ENCODE measurements at places on chromosomes 5 and 9. TPM values are rescaled to one million over a fixed set of nuclear protein-coding genes. Genes with fewer than 3 reads are reported as not detected.
A peak's percentile ranks its signal among the peaks of the same experiment; 100 is the strongest.

GRCh38 chr5:91357012-91357634, 26.0 kb downstream of the ARRDC3 start:
- H3K36me3 ChIP-seq: no peaks in the 10 kb centered on the region
- H3K27me3 ChIP-seq: no peaks in the 10 kb centered on the region
- no peak overlapping the region for H3K4me3 ChIP-seq
- no peak for DNase-seq
- no peaks in the 10 kb centered on the region for H3K4me1 ChIP-seq

DNA sequence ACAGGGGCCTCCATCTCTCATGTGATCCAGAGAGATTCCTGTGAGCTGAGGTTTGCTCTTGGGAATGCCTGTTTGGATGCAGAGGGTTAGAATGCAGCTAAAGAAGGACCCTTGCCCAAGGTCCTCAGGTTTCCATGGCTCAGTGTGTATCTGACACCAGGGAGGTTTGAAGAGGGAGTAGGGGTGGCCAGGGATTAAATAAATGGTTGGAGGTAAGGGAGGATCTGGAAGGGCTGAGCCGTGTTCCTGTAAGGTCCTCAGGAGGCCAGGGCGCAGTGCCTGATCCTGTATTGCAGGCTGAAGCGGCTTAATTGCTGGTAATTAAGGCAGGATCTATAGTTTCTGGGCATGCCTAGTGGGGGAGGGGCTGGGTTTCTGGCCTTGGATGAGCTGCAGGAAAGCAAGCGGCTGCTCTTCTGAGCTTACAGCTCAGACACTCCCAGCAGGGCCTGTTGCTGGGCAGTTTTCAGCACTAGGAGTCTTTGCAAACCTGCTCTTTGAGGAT, 41.5 kb upstream of the MAP1B start:
- H3K27me3 ChIP-seq: no peaks in the 10 kb centered on the region
- DNase-seq: no peak
- no peaks in the 10 kb centered on the region for H3K4me1 ChIP-seq

DNA sequence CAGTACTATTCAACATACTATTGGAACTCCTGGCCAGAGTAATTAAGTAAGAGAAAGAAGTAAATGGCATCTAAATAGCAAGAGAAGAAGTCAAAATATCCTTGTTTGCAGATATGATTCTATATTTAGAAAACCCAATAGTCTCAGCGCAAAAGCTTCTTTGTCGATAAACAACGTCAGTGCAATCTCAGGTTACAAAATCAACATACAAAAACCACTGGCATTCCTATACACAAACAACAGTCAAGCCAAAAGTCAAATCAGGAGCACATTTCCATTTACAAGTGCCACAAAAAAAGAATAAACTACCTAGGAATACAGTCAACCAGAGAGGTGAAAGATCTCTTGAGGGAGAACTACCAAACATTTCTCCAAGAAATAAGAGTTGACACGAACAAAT, 1901.9 kb upstream of the ACO1 start:
- no peak overlapping the region for H3K27ac ChIP-seq
- DNase-seq: no peak
- H3K27me3 ChIP-seq: no peaks in the 10 kb centered on the region
- no peaks in the 10 kb centered on the region for H3K4me1 ChIP-seq
- H3K4me3 ChIP-seq: no peak overlapping the region

GRCh38 chr9:122118343-122119165, 25.4 kb upstream of the TTLL11 start:
- no peak overlapping the region for H3K27ac ChIP-seq
- no peaks in the 10 kb centered on the region for H3K27me3 ChIP-seq
- no peaks in the 10 kb centered on the region for H3K4me1 ChIP-seq
- H3K36me3 ChIP-seq: no peaks in the 10 kb centered on the region
- no peak for DNase-seq

The TNFSF8 gene
- total RNA-seq: 9.8 TPM

The ATOX1 gene
- total RNA-seq: 138 TPM

The SPATA31A3 gene
- total RNA-seq: not detected

The PDCD1LG2 gene
- total RNA-seq: 8.0 TPM

GRCh38 chr9:131545786-131546335, 538 bp downstream of the PRRT1B start:
- no peaks in the 10 kb centered on the region for H3K36me3 ChIP-seq
- DNase-seq: no peak
- H3K4me3 ChIP-seq: no peak overlapping the region
- peaks cover 7% of the 10 kb centered on the region for H3K4me1 ChIP-seq
- H3K27ac ChIP-seq: no peak overlapping the region

DNA sequence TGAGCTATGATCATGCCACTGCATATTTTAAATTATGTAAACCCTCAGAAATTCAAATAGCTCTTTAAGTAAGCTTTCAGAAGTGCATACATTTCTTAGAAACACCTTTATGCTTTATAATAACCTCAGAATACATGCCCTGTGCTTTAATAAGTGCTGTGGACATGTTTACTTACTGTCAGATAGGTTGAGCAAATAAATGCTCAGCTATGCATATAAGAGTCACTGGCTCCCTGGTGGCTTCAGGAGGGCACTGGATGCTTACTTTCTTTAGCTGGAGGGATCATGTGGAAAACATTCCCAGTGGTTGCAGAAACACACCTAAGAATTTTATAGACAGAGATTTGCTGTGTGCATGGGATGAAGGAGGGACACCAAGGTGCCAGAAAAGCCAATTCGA, 74.4 kb downstream of the PDE6A start:
- no peaks in the 10 kb centered on the region for H3K36me3 ChIP-seq
- DNase-seq: no peak
- H3K27ac ChIP-seq: no peak overlapping the region
- H3K27me3 ChIP-seq: no peaks in the 10 kb centered on the region

DNA sequence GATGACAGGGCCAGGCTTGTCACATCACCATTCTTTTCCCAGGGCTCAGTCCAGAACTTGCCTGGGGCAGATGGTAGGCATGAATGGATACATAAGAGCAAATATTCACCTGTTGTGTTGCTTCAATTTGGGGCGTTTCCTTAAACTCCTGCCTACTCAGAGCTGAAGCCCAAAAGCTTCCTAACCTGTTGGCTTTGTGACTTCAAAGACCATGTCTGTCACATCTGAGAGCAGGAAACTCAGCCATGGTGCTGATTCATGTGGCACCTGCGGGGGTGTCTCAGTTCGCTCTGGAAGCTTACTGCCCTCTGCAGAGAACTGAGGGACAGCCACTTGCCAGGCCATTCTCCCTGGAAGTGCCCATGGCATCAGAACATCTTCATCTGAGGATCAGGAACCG, 246.6 kb downstream of the HSPA4 start:
- no peaks in the 10 kb centered on the region for H3K4me1 ChIP-seq
- H3K36me3 ChIP-seq: no peaks in the 10 kb centered on the region
- DNase-seq: no peak
- H3K27ac ChIP-seq: no peak overlapping the region
- no peak overlapping the region for H3K4me3 ChIP-seq

DNA sequence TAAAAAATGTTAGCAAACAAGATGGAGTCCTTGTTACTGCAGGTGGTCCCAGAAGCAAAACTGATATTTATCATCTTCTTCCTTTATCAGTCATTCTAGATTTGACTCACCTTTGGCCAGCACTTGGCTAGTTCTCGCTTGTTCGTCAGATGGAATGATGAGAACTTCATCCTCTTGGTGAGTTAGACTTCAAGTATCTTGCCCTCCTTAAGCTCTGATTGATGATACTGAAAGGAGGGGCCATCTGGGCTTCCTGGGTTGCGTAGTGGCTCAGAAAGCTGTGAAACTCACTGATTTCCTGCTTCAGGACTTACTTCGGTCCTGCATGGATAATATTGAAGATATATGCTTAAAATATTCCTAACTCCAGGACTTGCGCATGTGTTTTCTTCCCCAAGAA, 1248.2 kb upstream of the CDH9 start:
- no peak overlapping the region for H3K4me3 ChIP-seq
- H3K27me3 ChIP-seq: no peaks in the 10 kb centered on the region
- no peak overlapping the region for H3K27ac ChIP-seq
- H3K36me3 ChIP-seq: no peaks in the 10 kb centered on the region
- no peak for DNase-seq

The DPP7 gene
- 137 TPM for total RNA-seq

GRCh38 chr9:86361176-86361575, 7.0 kb upstream of the TUT7 start:
- H3K27ac ChIP-seq: no peak overlapping the region
- no peaks in the 10 kb centered on the region for H3K27me3 ChIP-seq
- H3K4me3 ChIP-seq: no peak overlapping the region
- no peak for DNase-seq
- H3K36me3 ChIP-seq: no peaks in the 10 kb centered on the region

The PDLIM4 gene
- total RNA-seq: 102 TPM

The FOCAD gene
- total RNA-seq: 48.1 TPM

The ABLIM3 gene
- 57.4 TPM for total RNA-seq

- H3K36me3 ChIP-seq: no peaks in the 10 kb centered on the region
- H3K4me1 ChIP-seq: no peaks in the 10 kb centered on the region
- H3K4me3 ChIP-seq: no peak overlapping the region
- no peaks in the 10 kb centered on the region for H3K27me3 ChIP-seq
- H3K27ac ChIP-seq: no peak overlapping the region
- no peak for DNase-seq
Measured at GRCh38 chr9:92949266-92949982, 2.1 kb downstream of the FGD3 start.

- H3K27ac ChIP-seq: no peak overlapping the region
- H3K4me1 ChIP-seq: peaks cover 4% of the 10 kb centered on the region
- no peak overlapping the region for H3K4me3 ChIP-seq
- H3K27me3 ChIP-seq: no peaks in the 10 kb centered on the region
- H3K36me3 ChIP-seq: no peaks in the 10 kb centered on the region
Measured at GRCh38 chr5:76688212-76688611, 27.7 kb upstream of the F2R start.

DNA sequence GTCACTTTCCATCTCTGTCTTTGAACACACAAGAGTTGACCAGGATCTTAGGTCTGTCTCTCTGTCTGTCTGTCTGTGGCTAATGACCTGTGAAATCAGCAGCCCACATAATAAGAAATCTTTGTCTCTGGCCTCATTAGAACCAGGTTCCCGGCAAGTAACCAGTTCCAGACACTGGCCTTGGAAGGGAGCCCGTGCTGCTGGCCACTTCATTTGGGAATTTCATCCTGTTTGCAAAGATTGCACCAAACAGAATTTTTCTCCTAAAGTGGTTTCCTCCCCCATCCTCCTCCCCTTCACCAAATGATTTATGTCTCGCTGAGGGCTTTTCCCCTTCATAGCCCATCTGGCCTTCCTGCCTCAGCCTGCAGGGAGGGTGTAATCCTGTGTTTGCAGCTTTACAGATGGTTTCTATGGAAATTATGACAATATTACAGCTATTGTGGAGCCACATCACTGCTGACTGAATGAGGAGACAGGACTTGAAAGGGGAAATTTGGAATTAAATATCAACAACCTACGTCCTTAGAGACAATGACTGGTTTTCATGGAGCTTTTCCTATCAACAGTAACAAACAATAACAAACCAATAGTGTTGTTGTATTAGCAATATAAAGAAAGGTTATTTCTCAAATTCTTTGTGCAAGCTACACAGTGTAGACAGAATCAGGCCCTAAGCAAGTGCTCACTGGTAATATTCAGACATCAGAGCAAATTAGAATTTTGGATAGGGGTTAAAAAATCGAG, 25.7 kb downstream of the DPYSL3 start:
- peak; percentile 39 for DNase-seq
- no peaks in the 10 kb centered on the region for H3K36me3 ChIP-seq
- peak overlapping the region; percentile 76 for H3K27ac ChIP-seq
- H3K27me3 ChIP-seq: no peaks in the 10 kb centered on the region

GRCh38 chr9:107266624-107267368, 16.3 kb upstream of the RAD23B start:
- H3K27ac ChIP-seq: no peak overlapping the region
- no peaks in the 10 kb centered on the region for H3K4me1 ChIP-seq
- DNase-seq: no peak

DNA sequence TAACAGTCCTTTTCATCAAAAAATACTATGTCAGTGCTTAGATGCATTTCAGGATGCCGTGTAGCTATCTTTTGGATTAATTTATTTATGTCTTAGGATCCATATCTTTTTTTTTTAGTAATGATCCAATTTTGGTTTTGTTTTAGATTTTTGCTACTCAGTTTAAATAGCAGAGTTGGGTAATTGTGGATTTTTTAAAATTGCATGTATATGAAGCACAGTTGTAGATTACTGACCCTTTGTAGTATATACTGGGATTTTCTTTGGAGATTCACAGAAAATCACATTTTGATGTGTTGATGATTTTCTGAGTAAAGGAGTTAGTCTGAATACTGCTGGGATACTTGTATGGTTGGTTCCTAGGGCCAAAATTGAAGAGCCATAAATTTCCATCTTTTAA, 111.8 kb downstream of the NIPBL start:
- H3K36me3 ChIP-seq: no peaks in the 10 kb centered on the region
- H3K4me3 ChIP-seq: no peak overlapping the region
- no peaks in the 10 kb centered on the region for H3K27me3 ChIP-seq
- no peak overlapping the region for H3K27ac ChIP-seq
- no peak for DNase-seq

DNA sequence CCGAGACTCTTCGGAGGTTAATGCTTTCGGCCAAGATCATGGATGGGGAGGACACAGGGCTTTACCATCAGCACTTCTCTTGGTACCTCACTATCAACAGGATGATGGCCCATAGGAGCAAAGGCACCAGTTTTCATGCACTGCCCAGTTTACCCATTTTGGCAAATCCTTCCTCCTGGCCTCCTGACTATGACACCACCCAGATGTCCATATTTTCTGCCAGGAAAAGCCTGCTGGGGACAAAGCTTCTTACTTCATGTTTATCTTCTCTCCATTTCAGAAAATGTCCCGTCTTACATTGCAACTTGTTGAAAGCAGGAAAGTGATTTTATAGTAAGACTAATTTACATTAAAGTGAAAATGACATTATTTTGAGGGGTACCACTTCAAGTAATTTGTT, 61.4 kb upstream of the GAS1 start:
- no peaks in the 10 kb centered on the region for H3K36me3 ChIP-seq
- H3K4me3 ChIP-seq: no peak overlapping the region
- DNase-seq: no peak
- no peaks in the 10 kb centered on the region for H3K4me1 ChIP-seq
- no peaks in the 10 kb centered on the region for H3K27me3 ChIP-seq

- no peaks in the 10 kb centered on the region for H3K4me1 ChIP-seq
- no peaks in the 10 kb centered on the region for H3K27me3 ChIP-seq
- no peak for DNase-seq
- H3K36me3 ChIP-seq: peaks cover 20% of the 10 kb centered on the region
- H3K4me3 ChIP-seq: no peak overlapping the region
Measured at GRCh38 chr5:151799407-151799806, 27.7 kb downstream of the G3BP1 start.

DNA sequence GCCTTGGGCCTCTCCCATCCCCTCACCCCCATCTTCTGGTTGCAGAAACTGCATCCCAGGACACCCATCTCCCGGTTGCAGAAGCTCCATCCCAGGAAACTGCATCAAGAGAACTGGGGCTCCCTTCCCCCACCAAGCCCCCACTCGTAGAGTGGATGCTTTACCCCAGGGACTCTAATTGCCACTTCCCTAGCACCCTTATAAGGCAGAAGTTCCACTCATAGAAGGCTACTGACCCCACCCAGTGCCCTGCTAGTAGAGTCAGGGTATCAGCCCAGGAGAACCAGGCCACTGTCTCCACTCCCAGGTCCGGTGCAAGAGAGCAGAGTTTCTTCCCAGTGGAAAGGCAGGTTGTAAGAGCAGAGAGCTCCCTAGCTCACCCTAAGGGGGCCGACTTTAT, 12.2 kb upstream of the SYK start:
- no peaks in the 10 kb centered on the region for H3K4me1 ChIP-seq
- no peaks in the 10 kb centered on the region for H3K27me3 ChIP-seq
- DNase-seq: no peak
- no peaks in the 10 kb centered on the region for H3K36me3 ChIP-seq
- H3K27ac ChIP-seq: no peak overlapping the region

Measured in breast epithelium (tissue), 4 donors.